Bladder microvascular endothelial cell (primary cell): ENCODE measurements at places on chromosomes 12 and 14. TPM values are rescaled to one million over a fixed set of nuclear protein-coding genes. Genes with fewer than 3 reads are reported as not detected.

Gene PALS1
- total RNA-seq = 17.2 and 36.9 TPM in 2 replicates

Gene EID3
- total RNA-seq = 5.0 and 17.6 TPM in 2 replicates

Gene PPP4R4
- total RNA-seq = under 0.01 and 0.16 TPM in 2 replicates

Gene RNASE7
- total RNA-seq = not detected in 2 replicates
